ENCODE measurements at places on chromosomes 5 and 9.

DNA sequence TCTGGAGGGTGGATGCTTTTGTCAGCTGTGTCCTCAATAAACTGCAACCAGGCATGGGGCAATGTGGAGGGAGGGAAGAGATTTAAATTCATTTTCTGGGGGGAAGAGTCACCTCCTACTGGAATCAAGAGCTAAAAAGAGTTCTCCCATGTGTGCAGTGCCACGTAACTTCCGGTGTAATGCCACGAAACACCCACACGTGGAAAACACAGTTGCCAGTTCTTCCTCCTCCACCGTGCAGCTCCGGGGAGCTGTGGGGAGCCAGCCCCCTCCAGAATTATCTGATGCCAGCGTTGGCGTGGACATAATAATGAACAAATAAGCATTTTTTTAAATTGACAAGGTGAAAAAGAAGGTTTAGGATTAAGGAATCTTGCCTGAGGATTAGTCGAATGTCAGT is 32.1 kb upstream of the MED10 start:
- DNase-seq, result no peak

DNA sequence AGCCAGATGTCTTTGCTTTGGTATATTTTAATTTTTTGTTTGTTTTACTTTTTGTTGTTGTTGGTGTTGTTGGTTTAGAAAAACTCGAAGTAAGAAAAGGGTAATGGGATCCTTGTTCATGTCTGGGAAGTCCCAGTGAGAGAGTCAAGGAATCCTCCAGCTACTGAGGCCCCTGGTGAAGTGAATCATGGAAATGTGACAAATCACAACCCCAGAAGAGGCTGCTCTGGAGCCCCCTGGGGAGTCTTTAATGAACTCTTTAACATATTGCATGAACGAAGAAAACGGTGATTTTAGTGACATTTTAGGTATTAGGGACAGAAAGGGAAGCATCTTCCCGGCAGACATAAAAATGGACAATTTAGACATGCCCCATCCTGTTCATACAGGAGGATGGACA is 41.3 kb downstream of the TMEM174 start:
- DNase-seq, result no peak

DNA sequence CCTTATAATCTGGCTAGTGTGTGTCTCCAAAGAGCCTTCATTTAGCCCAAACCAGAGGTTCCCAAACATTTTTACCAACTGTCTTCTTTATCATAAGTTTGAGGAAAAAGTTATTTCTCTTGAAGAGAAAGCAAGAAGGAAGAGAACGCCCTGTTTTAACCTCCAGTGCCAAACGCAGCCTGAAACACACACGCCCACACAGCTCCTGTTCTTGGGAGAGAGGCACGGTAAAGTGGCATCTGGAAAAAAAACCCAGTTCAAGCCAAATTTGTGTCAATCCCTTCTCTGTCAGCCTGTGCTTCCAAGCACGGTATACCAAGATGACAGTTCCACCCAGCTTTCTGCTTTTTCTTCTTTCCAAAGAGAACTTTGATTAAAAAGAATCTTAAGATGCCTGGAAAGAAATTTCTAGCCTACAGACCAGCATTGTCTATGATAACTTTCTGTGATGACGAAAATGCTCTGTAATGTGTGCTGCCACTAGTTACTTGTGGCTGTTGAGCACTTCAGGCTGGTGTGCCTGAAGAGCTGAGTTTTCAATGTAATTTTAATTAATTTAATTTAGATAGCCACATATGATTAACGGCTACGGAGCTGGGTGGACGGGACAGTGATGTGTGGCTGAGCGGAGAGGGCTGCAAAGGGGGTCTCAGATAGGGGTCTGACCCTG is 62.3 kb downstream of the ACER2 start:
- no peak for DNase-seq

- DNase-seq, result no peak
Observed at GRCh38 chr9:98219364-98219716, 26.9 kb upstream of the CORO2A start.

DNA sequence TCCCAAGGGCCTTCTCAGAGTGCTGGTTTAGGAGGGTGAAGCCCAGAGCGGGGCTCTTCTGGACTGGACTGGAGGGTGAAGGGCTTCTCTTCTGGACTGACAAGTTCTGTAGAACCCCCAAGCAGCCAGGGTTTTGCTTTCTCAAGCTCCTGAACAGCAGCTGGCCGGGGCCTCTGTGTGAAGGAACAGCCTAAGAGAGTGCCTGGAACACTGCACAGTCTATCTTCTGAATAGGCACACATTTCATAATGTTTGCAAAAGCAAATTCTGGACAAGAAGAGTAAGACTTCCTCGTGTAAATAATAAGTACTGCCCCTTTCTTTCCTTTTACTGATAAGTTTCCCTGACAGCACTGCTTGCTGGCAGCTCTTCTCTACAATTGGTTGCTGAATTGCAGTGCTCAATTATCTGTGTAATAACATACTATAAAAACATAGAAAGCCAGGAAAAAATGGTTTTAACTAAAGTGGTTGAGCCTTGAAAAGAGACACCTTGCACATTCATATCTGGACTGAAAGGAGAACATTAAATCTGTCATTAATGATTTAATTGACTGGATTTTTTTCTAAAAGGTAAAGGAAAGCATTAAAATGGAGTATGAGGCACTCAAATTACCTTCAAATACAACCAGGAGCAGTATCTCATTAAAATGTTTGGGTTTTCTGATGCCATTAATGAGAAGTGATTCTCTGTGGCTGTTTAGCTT is 20.5 kb downstream of the MAST4 start:
- no peak for DNase-seq

DNA sequence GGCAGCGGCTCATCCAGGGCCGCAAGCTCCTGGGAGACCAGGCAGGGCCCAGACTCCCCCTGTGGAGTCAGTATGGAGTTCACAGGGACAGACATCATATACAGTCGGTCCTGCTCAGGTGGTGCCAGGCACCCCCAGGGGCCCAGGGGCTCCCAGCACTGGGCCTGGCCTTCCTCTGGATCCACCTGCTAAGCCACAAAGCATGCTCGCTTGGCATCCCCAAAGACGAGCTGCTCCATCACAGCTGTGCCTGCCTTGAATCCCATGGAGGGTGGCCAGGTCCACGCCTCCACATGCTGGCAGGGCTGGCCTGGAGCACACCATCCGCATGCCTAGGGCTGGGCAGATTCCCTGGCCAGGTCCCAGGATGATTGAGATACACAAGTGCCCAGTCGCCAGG is 4.6 kb downstream of the BICD2 start:
- no peak for DNase-seq

DNA sequence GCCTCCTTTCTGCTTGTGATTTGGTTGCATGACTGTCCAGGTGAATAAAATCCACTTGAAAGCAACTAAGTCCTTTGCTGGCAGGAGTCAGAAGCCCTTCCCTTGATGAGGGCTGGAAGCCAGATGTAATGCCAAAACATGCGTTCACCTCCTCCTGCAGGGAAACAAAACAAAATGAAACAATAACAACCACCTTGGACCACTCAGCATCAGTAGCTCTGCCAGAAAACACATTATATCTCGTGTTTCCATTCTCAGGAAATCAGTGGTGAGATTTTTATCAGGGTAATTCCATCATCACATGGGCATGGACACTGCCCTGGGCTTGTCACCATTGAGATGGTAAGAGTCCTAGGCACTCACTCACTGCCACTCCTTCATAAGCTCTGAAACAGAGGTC is 350.3 kb upstream of the ACTBL2 start:
- DNase-seq, result no peak

DNA sequence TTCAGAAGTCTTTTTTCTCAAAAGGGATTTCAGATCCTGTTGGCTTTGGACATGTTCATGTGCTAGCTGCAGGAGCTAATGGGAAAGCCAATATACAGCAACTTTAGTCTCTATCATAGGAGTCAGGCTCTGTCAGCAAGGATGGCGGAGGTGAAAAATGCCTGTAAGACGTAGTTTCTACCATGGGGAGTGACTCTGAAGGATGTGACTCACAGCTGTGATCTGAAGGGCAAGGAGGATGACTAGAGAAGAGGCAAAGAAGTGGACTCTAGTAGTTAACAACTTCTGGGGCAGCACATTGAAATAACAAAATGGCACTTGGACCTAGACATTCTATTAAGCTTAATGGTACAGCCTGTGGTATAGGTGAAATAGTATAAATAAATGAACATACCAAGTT is 3.1 kb upstream of the NDUFS4 start:
- no peak for DNase-seq

Data from GM13977 (cell line).